Small intestine (tissue), 16 donors: ENCODE measurements at places on chromosomes 11 and 22.
A peak's percentile ranks its signal among the peaks of the same experiment; 100 is the strongest.

DNA sequence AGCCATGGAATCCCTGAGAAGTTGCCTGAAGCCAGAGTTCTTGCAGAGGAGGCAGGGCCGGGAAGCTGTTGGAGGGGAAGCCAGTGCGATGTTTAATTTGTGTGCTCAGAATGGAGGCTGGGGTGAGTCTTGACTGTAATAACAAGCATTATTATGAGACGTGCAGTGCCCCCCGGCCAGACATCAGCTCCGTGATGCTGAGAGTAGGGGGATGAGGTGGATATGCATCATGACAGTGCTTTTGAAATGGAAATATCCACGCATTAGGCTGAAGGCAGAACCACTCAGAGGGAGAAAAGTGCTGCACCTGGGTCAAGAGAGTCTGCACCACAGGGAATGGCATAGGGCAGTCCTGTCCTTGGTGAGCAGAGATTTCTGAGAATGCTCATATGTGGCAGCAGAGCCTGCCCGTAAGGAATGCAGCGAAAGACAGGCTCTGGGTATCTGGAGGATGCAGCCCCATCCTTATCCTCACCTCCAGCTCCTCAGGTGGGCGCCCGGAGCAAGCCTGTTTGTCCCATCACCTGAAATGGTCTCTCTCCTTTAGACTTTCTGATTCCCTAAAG is 37.6 kb upstream of the SEZ6L start:
- DNase-seq: no peak

GRCh38 chr11:57276169-57276970 is 39.3 kb upstream of the APLNR start:
- DNase-seq: no peak

GRCh38 chr22:18067548-18068341 is 10.0 kb upstream of the PEX26 start:
- DNase-seq: no peak

- peak; percentile 49 for DNase-seq
Measured at GRCh38 chr11:33375688-33376311, 118.6 kb downstream of the HIPK3 start.

DNA sequence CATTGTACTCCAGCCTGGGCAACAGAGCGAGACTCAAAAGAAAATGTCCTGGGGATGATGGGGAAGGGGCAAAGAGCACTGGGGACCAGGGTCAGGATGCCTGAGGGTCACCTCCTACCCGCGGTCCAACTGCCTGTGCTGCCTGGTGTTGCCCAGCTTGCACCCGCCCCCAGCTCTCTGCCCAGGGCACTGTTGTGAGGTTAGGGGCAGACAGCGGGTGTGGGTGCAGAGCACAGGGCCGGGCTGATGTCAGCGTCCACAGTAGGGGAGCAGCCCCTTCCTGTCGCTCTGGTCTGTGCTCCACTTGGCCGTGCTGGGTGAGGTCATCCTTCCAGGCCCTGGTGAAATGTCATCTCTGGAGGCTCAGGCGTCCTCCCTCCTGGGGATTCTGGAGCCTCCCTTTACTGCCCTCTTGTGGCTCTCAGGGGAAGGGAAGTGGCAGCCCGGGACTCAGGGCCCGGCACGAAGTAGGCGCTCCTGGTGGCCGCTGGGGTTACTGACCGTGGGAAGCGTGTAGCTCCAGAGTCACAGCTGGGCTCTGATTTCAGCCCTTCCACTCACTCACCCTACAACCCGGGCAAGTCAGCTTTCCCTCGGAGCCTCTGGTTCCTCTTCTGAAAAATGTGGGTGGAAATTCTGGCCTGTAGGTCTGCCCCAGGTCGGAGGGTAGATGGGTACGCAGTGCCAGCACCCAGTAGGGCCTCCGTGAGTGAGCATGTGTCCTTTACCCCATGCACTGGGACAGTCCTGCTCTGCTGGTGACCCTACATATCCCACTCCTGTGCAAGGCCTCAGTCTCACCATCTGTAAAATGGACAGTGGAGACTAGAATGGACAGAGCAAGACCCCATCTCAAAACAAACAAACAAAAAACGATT is 17.3 kb upstream of the PRR5 start:
- peak; percentile 93 for DNase-seq

GRCh38 chr11:120606211-120607010 is 94.9 kb downstream of the GRIK4 start:
- DNase-seq: no peak

DNA sequence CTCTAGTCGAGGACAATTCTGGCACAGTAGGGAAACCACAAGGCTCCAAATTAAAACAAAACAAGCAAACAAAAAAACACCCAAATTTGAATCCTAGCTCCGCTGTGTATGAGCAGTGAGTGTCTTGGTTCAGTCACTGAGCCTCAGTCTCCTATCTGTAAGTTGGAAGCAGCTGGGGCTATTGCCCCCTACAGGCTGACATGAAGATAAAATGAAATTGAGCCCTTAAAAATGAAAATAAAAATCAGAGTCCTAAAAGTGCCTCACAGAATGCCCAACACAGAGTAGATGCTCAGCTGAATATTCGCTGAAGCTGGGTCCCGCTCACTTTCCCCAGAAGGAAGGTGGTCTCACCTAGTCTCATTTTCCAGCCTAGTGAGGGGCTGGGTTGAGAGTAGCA is 65.2 kb downstream of the PDE2A start:
- DNase-seq: no peak
